ENCODE measurements at places on chromosomes 12 and 14.

GRCh38 chr12:88253371-88253978, 111.4 kb downstream of the TMTC3 start:
- no peak for DNase-seq

- DNase-seq, result no peak
Observed at GRCh38 chr14:62674563-62675237, 370.6 kb downstream of the KCNH5 start.

DNA sequence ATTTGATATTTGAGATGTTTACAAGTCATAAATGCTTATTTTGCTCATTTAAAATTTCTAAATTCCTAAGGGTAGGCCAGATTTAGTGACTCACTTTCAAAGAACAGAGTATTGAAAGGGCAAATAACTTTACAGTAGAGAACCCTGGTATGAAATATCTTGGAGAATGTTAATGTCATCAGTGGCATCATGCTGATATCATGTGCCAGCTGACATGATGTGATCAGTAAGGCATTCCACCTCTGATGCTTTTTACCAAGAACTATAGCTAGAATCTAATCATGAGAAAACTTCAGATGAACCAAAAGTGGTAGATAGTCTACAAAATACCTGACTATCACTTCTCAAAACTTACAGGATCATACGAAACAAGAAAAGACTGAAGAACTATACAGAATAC, 2.9 kb upstream of the FLRT2 start:
- no peak for DNase-seq

- no peak for DNase-seq
Observed at GRCh38 chr12:121318121-121318520, 21.6 kb upstream of the CAMKK2 start.

GRCh38 chr14:32244404-32244803, 41.3 kb upstream of the RNU6-8 start:
- no peak for DNase-seq

- DNase-seq, result no peak
Observed at GRCh38 chr12:65668981-65669695, 155.1 kb upstream of the HMGA2 start.

GRCh38 chr12:4587108-4587507, 25.1 kb downstream of the DYRK4 start:
- no peak for DNase-seq

DNA sequence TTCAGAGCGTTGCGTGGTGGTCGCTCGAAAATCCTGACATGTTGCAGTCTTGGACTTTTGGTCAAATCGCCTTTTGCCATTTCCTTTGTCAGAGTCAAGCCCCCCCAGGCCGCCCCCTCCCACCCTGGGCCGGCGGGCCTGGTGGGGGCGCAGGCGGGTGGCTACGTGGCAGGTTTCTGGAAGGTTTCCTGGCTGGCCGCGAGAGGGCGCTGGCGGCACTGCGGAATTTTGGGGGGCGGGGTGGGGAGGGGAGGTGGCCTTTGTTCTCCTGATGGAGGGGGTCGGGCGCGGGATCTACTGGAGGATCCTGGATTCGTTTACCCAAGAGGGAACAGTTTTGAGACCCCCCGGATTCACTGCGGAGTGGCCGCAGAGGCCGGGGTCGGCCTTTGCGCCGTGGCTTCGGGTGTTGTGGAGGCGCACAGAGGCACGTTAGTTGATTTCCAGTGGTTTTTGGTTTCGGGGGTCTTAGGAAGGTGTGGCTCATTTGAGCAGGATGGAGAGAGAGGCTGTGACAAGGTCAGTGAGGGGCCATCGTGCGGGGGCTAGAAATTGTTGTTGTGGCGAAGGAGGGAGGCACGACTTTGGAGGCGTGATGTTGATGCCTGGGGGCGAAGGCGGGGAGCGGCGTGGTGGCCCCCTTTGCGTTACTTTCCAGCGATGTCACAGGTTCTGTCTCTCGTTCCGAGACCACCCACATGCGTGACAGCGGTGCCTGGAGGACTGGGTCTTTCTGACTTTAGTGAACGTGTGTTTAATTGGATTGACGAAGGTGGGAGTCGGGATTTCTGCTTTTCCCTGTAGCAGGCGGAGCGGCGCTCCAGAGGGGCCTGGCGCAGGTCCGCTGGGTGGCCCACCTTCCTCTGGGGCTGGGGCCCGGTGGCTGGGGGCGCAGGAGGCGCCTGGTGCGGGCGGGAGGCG, 1.4 kb downstream of the MEG3 start:
- no peak for DNase-seq
